ENCODE measurements at places on chromosomes 6 and 20.

DNA sequence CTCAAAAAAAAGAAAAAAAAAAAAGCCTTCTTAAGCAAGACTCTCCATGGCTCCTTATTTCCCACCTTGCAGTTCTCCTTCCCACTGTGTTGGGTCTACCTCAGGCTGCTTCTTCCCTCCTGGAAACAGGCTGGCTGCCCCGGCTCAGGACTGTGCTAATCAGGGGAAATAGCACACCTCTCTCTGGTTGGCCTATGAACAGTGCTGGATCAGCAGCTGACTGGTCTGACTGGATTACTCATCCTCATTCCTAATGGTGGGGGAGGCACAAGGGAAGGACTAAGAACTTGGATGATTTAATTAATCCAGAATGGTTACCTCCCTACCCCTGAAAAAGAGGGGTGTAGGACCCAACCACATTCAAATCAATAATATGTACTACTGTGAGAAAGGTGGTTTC, 3.9 kb upstream of the SRSF3 start:
- DNase-seq = peak; percentile 88

GRCh38 chr6:40597301-40597700, 10.1 kb upstream of the LRFN2 start:
- no peak for DNase-seq

- no peak for DNase-seq
Observed at GRCh38 chr20:444117-444516, 18.2 kb downstream of the TBC1D20 start.

- no peak for DNase-seq
Observed at GRCh38 chr20:21971436-21971835, 266.0 kb downstream of the PAX1 start.

GRCh38 chr6:44085219-44085618, 42.0 kb downstream of the MRPL14 start:
- no peak for DNase-seq

DNA sequence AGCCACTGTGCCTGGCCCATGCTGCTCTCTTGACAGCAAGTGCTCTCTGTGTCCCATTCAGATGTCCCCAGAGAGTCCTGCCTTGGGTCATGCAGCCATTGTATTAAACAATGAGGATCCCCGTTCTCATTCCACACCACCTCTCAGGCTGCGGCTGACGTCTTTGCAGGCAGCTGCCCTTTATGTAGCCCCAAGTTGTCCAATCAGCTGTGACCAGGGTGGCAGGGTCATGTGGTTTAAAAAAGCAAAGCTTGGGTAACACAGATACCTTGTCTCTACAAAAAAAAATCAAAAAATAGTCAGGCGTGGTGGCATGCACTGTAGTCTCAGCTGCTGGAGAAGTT, 13.2 kb downstream of the GCNT2 start:
- DNase-seq = no peak

DNA sequence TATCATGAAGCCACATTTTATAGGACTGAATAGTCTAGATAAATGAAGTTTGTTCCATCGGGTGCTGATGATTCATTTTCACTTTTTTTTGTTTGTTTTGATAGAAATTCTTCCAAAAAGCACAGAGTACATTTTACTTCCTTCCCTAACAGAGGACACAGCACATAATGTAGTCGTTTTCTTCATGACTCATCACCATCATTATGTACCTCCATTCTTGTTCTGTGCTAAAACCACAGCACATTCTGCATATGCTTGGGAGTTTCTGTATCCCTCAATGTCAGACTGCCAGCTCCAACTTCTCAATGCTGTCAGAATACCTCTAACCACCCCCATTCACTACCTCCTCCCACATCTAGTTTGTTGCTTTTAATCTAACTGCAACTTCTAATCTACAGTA, 1004.9 kb upstream of the ADGRB3 start:
- peak; percentile 37 for DNase-seq

DNA sequence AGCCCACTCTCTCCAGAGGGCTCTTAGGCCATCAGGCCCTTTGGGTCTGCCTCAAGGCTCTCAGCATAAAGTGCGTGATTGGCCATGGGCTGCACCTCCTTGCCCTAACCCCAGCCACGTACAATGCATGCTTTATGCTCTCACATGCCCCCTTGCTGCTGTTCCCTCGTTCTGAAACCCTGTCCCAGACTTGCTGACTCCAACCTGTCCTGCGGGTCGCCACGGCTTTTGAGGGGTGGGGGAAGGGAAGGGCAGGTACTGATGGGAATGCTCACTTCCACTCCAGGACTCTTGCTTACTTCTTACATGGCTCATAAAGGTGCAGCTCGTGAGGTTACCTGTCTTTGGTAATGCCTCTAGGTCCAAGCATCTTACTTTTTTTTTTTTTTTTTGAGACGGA, 6.0 kb downstream of the ARMC12 start:
- no peak for DNase-seq

DNA sequence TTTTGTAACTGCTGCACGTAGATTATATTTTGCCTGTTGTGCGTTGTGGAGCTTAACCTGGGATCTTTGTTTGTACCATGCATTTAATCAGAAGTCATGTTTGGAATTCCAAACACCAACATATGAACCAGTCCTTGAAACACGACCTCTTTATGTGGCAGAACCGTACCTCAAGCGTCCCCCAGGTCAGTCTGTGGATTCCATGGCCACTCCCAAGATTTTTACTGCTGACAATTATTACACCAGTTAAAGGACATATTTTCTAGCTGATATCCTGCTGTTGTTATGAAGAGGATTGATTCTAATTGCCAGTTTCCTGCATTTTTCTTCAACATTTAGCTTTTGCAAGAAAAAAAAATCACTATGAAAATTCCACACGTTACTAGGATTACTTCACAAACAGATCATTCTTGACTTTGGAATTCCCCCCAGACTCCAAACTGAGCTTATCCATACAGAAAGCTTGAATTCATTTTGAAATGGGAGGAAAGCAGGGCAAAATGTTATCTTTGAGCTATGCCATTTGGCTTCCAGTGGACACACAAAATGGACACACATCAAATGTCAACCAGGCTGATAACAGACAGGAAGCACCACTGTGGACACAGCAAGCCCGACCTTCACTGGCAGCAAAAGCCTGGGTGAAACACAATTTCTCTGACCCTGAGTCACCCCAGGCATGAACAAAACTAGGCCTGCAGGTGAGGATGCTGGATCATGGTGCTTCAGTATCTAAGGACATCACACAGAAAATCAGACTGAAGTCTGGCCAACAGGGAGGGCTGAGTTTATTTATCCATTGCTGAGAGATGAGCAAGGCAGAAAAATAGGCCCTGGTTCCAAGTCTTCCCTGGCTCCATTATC, 542.9 kb upstream of the JAG1 start:
- peak; percentile 83 for DNase-seq

DNA sequence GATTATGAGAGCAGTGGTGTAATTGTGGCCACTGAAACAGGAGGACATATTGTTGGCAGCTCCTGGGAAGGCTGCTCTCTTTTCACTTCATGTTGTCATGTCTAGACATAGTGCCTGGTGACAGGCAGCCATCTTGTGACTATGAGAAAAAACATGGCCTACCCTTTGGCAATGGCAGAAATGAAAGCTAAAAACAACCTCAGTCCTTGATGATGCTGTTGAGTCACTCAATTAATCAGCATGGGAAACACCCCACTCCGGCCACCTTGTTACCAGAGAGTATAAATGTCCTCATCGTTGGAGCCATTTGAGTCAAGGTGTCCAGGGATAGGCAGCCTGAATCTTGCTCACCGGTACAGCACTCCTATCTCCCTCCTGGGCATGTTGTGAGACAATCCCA, 31.2 kb upstream of the HMGA1 start:
- DNase-seq = no peak

GRCh38 chr6:87897663-87898062, 150.0 kb upstream of the SPACA1 start:
- DNase-seq = no peak

DNA sequence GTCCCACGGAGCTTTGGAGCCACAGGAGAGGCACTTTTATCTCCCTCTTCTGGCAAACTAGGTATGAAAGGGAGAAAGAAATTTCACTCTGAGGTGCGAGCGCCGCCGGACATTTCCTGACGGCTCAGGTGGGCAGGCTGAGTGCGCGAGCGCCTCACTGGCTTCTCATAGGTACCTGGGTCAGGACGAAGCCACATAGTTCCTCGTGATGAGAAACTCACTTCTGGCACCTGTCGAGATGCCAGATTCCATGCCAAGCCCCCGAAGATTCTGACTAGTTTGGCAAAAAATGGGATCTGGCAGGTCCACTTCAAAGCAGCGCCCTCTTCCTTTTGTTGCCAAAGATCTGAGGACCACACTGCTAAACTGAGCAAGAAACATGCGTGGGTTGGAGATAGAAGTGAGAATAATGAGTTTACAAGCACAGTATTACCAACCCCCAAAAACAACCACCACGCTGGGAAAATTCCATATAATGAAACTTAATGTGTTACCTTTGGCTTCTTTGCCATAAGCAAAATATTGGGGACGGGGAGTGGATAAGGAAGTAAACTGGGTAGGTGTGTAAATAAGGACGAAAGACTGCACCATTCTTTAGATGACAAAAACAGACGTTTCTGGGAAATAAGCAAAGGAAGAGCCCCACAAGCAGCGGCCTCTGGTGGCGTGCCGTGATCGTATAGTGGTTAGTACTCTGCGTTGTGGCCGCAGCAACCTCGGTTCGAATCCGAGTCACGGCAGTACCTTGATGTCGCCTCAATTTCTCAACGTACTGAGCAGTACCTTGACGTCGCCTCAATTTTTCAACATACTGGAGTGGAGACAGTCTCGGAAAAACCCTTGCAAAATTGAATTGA, 89.8 kb upstream of the PRSS16 start:
- peak; percentile 83 for DNase-seq

DNA sequence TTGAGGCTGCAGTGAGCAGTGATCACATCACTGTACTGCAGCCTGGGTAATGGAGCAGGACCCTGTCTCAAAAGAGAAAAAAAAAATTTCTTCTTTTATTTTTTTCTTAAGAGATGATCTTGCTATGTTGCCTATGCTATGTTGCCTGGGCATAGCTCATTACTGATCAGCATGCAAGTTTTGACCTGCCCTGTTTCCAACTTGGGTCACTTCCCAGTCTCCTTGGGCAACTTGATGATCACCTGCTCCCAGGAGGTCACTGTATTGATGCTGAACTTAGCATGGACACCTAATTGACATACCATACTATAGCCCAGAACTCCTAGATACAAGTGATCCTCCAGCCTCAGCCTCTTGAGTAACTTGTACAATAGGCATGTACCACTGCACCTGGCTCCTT, 30.7 kb upstream of the NANP start:
- no peak for DNase-seq

GRCh38 chr6:46014046-46014445, 1.6 kb downstream of the CLIC5 start:
- DNase-seq = no peak

DNA sequence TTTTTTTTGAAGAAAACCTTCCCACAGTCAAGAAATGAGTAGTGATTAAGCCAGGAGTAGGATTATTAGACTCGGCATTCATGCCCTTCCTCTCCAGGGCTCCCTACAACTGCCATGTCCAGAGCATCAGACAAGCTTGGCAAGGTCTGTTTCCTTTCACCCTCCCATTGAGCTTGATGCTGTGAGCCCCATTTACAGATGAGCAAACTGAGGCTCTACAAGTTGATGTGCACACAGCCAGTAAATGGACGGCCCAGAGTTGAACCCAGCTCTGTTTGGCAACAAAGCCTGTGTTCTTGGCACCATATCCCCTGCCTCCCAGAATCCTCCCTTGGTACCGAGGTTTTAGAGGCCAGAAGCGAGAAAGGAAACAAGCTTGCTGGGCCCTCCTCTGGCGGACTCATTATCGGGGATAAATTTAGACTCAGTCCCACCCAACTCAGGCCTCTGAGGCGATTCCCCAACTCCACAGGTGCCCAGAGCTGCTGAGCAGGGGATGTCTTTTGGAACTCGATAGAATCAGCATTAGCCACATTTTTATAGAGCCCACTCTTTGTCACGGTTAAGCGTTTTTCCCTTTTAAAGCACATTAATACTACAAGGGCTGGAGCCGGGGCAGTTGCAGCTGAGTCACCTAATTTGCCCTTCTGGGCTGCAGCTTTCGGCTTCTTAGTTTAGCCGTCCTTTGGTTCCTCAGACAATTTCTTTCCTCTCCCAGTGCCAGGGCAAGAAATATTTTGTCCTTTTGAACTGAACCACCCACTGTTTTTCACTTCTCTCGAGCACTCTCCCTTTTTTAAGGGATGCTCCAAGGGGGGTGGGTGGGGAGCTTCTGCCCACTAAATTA, 23.0 kb upstream of the NFATC2 start:
- peak; percentile 55 for DNase-seq

DNA sequence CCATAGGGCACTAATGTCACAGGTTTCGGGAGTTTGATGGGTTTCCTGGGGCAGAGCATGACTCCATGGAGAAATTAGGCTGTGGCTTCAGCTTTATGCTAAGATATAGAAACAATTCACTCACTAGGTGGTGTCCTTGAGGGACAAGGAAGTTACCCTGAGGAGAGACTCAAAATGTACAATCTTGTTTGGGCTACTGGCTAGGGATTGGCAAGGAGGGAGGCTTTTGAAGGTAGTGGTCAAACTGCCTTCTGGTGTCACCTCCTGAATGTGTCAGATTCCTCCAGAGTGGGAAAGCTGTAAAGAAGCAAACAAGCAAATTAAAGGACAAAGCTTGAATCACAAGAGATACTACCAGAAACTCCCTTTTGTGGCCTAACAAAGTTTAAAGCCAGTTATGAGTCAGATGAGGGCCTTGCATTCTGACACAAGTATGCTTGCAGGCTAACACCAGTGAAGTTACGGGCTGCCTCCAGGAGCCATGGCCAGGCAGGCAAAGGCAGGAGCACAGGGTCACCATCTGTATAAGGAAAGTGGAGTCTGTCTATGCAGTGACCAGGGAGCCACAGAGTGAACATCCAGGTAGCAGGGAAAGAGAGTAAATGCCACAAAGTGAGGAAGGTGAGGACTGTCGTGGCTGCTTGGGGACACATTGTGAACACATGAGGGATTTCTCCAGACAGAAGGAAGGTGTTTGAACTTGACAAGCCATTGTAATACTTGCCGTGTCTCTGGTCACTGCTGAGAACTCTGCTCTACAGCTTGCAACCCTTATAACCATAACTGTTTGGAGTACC, 107.7 kb upstream of the DTNBP1 start:
- DNase-seq = peak; percentile 42

- DNase-seq = no peak
Observed at GRCh38 chr20:39206899-39207564, 244.9 kb downstream of the DHX35 start.

GRCh38 chr6:118134736-118135135, 227.7 kb downstream of the SLC35F1 start:
- no peak for DNase-seq

GRCh38 chr6:83708970-83709747, at the start of gene SNAP91:
Gene SNAP91, minus strand, starts transcription at chr6:83709101. Its CDS starts 1,174 bp downstream, at chr6:83707927.
- DNase-seq = peak; percentile 3

GRCh38 chr6:83065511-83066192, at the start of gene UBE3D:
Gene UBE3D, minus strand, starts transcription at chr6:83065841. Its CDS starts 123 bp downstream, at chr6:83065718.
- peak; percentile 82 for DNase-seq

Measured in EL (cell line).